ENCODE measurements at places on chromosomes 4 and X. TPM values are rescaled to one million over a fixed set of nuclear protein-coding genes. Genes with fewer than 3 reads are reported as not detected.

The CYLC1 gene
- not detected for total RNA-seq

The ANTXR2 gene
- 2.3 TPM for total RNA-seq

The POU3F4 gene
- total RNA-seq, result not detected

The RTL9 gene
- 0.09 TPM for total RNA-seq

The NALF2 gene
- 0.11 TPM for total RNA-seq

The SNCA gene
- total RNA-seq, result 0.85 TPM

The ELK1 gene
- total RNA-seq, result 96.8 TPM

The KCNE5 gene
- 0.21 TPM for total RNA-seq

The FAM47E gene
- total RNA-seq, result not detected

The OTUD5 gene
- 98.1 TPM for total RNA-seq

The EDA gene
- total RNA-seq, result 1.1 TPM

The GSX2 gene
- not detected for total RNA-seq

The MAGEB10 gene
- not detected for total RNA-seq

The EGF gene
- not detected for total RNA-seq

The TLR2 gene
- 2.0 TPM for total RNA-seq

The SLC2A9 gene
- 0.39 TPM for total RNA-seq

Data from activated CD4-positive, alpha-beta T cell treated with anti-CD3 and anti-CD28 coated beads for 36 hours (primary cell).